ENCODE measurements at places on chromosomes 1 and 21. TPM values are rescaled to one million over a fixed set of nuclear protein-coding genes. Genes with fewer than 3 reads are reported as not detected.

The TBX19 gene
- total RNA-seq, result 0.47 TPM

The LCE2B gene
- total RNA-seq, result not detected

The ARHGEF10L gene
- 12.8 TPM for total RNA-seq

The C1QTNF12 gene
- total RNA-seq, result 1.8 TPM

The NBL1 gene
- 3.7 TPM for total RNA-seq

The SLC45A3 gene
- 2.0 TPM for total RNA-seq

DNA sequence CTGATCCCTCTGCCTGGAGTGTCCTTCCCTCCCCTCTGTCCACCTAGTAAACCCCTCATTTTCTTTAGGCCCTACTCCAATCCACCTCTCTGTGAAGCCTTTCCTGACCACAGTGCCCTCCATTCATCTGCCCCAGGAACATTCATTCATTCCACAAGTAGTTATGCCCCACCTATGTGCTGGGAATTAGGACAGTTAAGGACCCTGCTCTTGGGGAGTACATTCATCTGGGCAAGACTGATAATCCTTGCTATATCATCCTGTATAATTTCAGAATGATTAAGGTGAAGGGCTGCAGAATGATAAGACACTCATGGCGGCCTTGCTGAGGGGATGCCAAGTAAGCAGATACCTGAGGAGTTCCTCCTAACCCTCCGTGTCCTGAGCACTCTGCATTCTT, 10.3 kb upstream of the FAM20B start:
- H3K36me3 ChIP-seq, result no peaks in the 10 kb centered on the region
- H3K4me1 ChIP-seq, result peaks cover 20% of the 10 kb centered on the region
- H3K27me3 ChIP-seq, result no peaks in the 10 kb centered on the region
- no peak overlapping the region for H3K27ac ChIP-seq
- no peak for DNase-seq

- DNase-seq, result no peak
- H3K4me3 ChIP-seq, result no peak overlapping the region
- no peak overlapping the region for H3K27ac ChIP-seq
- peaks cover 65% of the 10 kb centered on the region for H3K36me3 ChIP-seq
- no peaks in the 10 kb centered on the region for H3K4me1 ChIP-seq
These were observed 77.0 kb downstream of the SKI start for GRCh38 chr1:2304921-2305681.

- H3K36me3 ChIP-seq, result no peaks in the 10 kb centered on the region
- no peak overlapping the region for H3K4me3 ChIP-seq
- no peaks in the 10 kb centered on the region for H3K4me1 ChIP-seq
- DNase-seq, result no peak
These were observed 485.2 kb downstream of the PLPP3 start for GRCh38 chr1:56094168-56094567.

DNA sequence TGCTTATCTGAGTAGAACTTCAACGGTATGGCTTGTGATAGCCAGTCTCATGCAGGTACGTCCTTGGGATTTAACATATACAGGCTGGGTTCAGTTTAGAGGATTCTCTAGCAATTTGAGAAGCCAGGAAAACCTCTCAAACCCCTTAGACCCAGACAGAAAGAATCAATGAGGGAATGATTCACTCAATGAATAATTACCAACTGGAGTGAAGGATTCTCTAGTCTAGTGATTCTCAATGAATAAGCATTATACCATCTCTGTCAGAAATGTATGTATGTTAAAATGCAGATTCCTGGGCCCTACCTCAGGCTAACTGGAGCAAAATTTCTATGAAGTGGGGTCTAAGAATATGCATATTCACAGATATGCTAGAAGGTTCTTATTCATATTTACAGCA, 54.5 kb upstream of the APP start:
- H3K27ac ChIP-seq, result no peak overlapping the region
- no peak for DNase-seq
- H3K36me3 ChIP-seq, result no peaks in the 10 kb centered on the region

DNA sequence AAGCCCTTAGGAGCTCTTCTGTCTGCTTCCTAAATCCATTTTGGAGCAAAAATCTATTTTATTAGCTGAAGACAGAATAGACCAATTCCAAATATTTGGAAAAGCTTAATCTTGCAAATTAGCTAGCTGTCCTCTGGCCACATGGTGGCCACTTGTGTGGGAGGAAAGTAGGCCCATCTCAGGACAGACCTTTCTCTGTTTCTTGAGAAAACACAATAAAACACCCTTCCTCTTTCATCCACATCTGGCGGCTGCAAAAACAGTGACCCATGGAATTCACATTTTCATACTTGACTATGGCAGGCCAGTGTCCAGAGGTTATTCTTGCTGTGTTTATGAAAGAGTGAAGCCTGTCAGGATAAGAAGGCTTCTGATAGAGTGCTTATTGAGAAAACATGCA, 275.6 kb downstream of the PLPP3 start:
- no peaks in the 10 kb centered on the region for H3K36me3 ChIP-seq
- H3K27me3 ChIP-seq, result no peaks in the 10 kb centered on the region
- no peak overlapping the region for H3K4me3 ChIP-seq
- no peak overlapping the region for H3K27ac ChIP-seq
- no peak for DNase-seq
- H3K4me1 ChIP-seq, result peaks cover 14% of the 10 kb centered on the region

DNA sequence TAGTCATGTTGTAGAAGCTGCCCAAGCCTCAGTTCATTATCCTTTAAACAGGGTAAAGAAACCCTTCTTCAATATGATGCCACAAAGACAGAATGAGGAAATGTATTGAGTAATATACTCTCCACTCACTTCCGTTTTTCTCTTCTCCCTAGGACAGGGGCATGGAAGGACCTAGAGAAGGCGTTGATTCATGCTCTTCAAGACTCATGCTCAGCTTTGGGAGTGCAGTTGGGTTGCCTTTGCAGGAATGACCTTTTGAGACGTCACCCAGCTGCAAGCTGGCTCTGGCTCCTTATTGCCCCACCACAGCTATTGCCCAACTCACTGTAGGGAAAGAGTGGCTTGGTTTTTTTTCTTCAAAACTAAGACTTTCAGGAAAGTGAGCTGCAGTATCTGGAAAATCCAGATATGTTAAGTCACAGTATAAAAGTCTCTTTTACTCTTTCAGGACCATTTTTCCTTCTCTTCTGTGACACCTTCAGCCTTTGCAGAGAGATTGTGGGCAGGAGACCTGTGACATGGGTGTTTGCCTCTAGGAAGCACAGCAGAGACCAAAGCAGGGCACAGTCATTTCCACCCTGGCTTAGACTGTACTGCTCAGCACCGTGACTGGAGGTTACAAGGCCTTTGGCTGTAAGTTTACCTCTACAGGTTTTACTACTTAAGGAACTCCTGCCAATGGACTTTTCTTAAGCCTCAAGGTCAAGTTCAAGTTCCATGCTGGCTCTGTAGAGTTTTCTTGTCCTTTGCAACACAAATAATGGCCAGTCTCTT, 39.5 kb downstream of the XCL2 start:
- no peak overlapping the region for H3K4me3 ChIP-seq
- no peaks in the 10 kb centered on the region for H3K36me3 ChIP-seq
- 0 out of 2 replicates have a peak, but pooled peaks cover 3% of the 10 kb centered on the region for H3K27me3 ChIP-seq
- DNase-seq, result no peak
- no peak overlapping the region for H3K27ac ChIP-seq

DNA sequence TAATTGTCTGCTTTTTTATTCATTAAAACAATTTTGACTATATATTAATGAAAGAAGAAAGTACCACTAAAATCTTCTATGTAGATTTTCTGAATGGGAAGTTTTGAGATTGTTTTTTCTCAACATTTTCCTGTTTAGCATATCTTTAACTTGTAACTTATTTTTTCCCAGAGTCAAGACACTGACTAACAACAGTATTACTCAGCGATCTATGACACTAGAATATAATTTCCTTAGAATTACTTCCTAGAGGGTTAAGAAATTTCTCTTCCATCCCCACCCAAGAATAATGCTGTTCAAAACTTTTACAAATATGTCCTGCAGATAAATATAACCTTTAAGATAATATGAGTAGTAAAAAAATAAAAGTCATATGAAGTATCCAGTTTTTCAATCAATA, 218.2 kb upstream of the NR5A2 start:
- no peaks in the 10 kb centered on the region for H3K27me3 ChIP-seq
- DNase-seq, result no peak
- no peaks in the 10 kb centered on the region for H3K36me3 ChIP-seq
- H3K27ac ChIP-seq, result no peak overlapping the region

DNA sequence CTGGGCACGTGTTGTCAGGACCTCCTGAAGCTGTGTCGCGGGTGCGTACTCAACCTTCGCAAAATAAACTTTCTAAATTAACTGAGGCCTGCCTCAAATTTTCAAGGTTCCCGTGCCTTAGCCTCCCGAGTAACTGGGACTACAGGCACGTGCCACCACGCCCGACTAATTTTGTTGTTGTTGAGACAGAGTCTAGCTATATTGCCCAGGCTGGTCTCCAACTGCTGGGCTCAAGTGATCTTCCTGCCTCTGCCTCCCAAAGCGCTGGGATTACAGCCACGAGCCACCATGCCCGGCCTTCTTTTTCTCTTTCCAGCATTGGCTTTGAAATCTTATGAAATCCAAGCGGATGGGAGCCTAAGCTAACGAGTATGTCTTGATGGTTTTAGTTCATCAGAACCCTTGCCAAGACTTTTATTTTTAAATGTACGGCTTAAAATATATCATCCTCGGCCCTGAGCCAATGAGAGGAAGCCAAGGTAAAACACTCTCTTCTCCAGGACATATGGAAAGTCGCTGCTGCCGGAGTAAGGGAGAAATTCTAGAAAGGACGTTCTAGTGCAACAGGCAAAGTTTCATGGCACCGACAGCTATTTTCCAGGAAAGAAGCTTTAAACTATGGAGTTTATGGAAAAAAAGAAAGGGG, 12.7 kb upstream of the ERVH48-1 start:
- H3K36me3 ChIP-seq, result no peaks in the 10 kb centered on the region
- H3K4me3 ChIP-seq, result no peak overlapping the region

GRCh38 chr1:55821234-55821633, 606.1 kb upstream of the USP24 start:
- no peaks in the 10 kb centered on the region for H3K27me3 ChIP-seq
- H3K4me1 ChIP-seq, result peaks cover 25% of the 10 kb centered on the region
- no peaks in the 10 kb centered on the region for H3K36me3 ChIP-seq
- H3K27ac ChIP-seq, result no peak overlapping the region
- no peak for DNase-seq

GRCh38 chr1:147504801-147505311, 36.4 kb upstream of the BCL9 start:
- H3K4me1 ChIP-seq, result peaks cover 9% of the 10 kb centered on the region
- H3K4me3 ChIP-seq, result no peak overlapping the region
- DNase-seq, result no peak
- H3K36me3 ChIP-seq, result no peaks in the 10 kb centered on the region
- H3K27me3 ChIP-seq, result no peaks in the 10 kb centered on the region

- H3K36me3 ChIP-seq, result no peaks in the 10 kb centered on the region
- DNase-seq, result no peak
- peaks cover 9% of the 10 kb centered on the region for H3K4me1 ChIP-seq
- no peak overlapping the region for H3K27ac ChIP-seq
- no peak overlapping the region for H3K4me3 ChIP-seq
These were observed 194.6 kb downstream of the PBX1 start for GRCh38 chr1:164753521-164754077.

DNA sequence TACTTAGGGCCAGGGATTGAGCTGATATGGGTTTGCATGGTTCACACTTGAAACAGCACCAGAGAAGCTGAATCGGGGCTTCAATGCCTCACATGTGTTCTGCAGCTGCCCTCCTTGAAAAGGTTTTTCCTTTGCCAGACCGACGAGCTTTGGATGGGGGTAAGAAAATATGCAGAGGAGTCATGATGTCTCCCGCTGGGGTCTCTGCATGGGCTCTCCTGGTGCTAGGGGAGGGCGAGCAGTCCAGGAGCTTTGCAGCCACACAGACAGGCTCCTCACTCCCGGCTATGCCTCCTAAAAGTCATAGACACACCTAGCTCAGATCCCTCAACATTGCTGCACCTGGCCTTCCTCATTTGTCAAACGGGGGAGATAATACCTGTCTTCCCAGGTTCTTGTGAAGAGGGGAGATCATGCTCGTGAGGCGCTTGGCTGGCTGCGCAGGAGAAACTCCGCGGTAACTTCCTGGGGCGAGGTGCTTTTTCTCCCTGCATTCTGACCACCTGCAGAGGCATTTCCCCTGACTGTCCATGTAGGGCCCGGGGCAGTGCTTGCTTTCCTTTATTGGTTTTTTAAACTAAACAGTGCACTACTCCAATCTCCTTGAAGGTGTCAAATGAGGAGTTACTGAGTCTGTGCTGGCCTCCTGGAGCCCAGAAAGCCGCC, 112.4 kb downstream of the PLXNA2 start:
- 0 out of 2 replicates have a peak, but pooled peaks cover 6% of the 10 kb centered on the region for H3K36me3 ChIP-seq
- no peak for DNase-seq
- H3K4me1 ChIP-seq, result peaks cover 33% of the 10 kb centered on the region
- no peak overlapping the region for H3K27ac ChIP-seq

DNA sequence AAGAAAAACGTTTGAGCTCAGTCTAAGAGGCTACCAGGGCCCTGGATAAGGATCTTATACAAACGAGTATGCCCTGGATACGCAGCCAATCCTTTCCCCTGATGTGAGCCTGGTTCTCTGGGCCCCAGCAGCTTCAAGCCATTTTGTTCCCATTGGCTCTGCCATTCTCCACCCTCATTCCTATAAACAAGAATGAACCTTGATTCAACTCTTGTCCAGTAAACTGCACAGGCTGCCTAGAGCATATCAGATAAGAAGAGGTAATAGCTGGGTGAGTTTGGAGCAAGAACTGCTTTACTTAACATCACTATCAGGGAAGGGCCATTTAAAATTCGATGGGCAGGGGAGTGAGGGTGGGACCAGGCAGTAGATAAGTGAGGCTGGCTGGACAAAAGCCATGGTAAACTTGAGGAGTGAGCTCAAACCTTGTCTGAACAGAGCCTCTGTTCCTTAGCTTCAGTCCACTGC, 11.3 kb downstream of the BTG2 start:
- H3K27ac ChIP-seq, result no peak overlapping the region
- no peaks in the 10 kb centered on the region for H3K27me3 ChIP-seq
- DNase-seq, result no peak
- no peak overlapping the region for H3K4me3 ChIP-seq

DNA sequence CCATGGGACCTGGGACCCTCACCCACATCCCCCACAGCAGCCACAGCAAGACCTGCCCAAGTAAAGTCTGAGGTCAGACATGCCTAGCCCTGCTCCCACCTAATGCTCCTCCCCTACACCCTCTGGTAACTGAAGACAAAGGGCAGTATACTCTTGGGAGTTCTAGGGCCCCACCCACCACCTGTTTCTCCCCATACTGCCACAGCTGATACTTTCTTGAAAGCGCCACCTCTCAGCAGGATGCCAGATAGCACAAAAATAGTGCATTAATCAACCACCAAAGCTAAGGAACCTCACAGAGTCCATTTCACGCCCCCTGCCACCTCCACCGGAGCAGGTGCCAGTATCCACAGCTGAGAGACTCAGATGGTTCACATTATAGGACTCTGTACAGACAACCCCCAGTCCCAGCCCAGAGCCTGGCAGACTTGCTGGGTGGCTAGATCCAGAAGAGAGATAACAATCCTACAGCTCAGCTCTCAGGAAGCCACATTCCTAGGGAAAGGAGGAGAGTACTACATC, 238.1 kb downstream of the LRRC40 start:
- H3K4me3 ChIP-seq, result no peak overlapping the region
- H3K4me1 ChIP-seq, result no peaks in the 10 kb centered on the region
- DNase-seq, result no peak
- H3K27ac ChIP-seq, result no peak overlapping the region
- no peaks in the 10 kb centered on the region for H3K27me3 ChIP-seq
